COR-L47 (cell line): ENCODE measurements at places on chromosomes 6 and 20.

DNA sequence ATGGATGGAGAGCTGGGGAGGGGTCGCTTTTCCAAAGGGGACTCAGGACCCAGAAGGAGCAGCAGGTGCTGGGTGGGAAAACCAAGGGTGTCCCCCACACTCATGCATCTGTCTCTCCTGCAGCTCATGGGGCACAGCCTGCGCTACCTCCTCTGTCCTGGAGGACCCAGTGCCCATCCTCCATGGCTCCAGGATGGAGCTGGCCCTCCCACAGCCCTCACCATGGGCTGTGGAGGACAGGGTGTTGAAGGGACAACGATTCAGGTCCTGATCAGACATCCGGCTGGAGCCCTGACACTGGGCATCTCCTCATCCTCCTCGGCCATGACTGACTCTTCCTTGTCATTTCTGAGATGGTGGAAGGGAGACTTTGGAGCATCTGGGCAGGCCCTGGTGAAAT is 97.9 kb upstream of the SULF2 start:
- DNase-seq: no peak

GRCh38 chr6:109795994-109796555 is 105.0 kb downstream of the FIG4 start:
- no peak for DNase-seq

DNA sequence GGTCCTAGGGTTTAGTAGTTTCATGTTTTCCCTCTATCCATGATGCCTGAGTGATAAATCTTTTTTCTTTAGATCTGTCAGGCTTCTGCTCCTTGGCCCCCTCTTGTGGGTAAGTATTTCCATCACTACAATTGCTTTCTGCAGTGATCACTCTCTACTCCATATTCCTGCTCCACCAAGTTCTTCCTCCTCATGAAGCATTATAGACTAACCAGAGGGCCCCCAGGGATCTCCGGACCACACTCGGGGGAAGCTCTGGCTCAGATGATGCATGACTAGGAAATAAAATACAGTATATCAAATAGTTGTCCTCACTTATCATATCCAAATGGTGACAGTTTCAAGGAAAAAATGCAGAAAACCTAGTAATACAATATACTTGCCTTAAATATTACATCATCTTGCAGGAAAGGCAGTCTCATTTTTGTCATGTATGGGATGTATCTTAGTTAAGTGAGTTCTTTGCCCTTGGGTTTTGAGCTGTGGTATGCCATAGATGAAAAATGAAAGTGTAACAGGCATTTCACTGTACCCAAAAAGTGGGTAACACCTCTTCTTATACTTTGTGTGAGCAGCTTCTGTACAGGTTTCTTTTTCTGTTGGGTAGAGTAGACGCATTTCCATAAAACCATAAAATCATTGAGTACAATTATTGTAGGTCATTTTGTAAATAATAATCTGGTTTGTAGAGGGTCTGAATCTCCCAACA is 200.9 kb upstream of the EYA4 start:
- no peak for DNase-seq

GRCh38 chr6:16318538-16318937 is 80.2 kb downstream of the GMPR start:
- DNase-seq: no peak

DNA sequence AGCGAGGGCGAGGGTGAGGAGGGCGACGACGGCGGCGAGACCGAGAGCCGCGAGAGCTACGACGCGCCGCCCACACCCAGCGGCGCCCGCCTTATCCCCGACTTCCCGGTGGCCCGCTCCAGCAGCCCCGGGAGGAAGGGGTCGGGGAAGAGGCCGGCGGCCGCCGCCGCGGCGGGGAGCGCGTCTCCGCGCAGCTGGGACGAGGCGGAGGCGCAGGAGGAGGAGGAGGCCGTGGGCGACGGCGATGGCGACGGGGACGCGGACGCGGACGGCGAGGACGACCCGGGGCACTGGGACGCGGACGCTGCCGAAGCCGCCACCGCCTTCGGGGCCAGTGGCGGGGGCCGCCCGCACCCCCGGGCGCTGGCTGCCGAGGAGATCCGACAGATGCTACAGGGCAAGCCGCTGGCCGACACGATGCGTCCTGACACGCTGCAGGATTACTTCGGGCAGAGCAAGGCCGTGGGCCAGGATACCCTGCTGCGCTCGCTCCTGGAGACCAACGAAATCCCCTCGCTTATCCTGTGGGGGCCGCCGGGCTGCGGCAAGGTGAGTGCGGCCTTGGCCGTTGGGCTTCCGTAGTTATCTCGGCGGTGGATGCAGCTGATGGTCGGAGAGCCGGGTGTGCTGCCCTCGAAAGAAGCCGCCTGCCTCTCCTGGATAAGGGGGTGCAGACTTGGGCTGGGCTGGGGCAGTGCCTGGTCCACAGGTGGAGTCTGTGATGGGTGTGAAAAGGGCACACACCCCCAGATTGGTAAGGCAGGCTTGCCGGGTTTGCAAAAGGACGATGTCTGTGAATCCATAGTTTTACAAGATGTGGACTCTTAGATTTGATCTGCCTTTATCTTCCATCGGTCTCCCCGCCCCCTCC is 938 bp downstream of the WRNIP1 start:
- DNase-seq: peak; percentile 30

GRCh38 chr6:106360410-106360988 is at the start of gene CRYBG1:
TSS of gene CRYBG1 (plus strand) at chr6:106360717. CDS start at chr6:106360909, 192 bp downstream.
- DNase-seq: peak; percentile 45

DNA sequence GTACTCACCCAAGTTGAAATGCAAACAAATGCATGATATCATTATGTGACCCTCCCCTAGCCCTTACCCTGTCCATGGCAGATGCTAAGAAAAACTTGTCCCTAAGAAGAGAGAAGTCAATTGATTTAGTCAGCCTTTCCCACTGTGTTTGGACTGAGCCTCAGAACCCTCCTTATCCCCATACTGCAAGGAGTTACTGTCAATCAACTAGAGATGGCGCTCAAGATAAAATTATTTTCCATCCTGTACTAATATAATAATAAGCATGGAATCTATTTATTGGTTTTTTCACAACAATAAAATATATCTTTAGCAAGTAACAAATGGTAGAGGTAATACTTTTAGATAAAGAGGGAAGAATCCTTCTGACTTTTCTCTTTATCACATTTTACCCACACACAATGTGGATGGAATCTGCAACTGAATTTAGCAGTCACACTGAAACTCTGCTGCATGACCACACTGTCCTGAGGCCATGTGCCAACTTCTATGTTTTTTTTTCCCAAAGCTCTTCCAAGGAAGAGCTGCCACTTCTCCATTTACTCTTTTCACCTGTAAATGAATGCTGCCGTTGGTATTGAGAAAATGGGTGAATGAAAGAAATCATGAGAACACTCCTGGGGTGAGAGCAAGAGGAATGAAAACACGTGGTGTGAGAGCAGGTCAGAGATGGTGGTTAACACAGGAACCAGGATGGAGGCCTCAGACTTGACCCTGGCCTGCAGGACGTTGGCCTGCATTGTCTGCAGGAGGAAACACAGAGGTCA is 10.5 kb downstream of the NT5E start:
- DNase-seq: no peak

GRCh38 chr6:106490030-106490429 is 129.5 kb downstream of the CRYBG1 start:
- DNase-seq: no peak

DNA sequence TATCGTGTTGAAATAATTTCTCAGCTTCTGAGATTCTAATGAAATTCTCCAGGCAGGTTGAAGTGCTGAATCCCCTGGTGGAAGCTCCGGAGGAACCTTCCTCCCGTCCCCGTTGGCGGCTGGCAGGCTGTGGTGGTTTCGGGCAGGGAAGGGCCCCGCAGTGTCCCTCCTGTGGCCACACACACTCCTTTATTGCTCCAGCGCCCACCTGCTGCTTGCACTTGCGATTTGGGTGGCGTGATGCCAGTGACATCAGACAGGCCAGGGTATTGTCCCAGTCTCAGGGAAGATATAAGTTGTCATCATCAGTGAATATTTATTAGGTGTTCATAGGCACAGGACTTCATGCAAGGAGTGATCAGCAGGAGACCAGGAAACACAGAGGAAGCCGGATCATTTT is 530.4 kb downstream of the QKI start:
- DNase-seq: no peak

- no peak for DNase-seq
These were observed 152.5 kb downstream of the IBTK start for GRCh38 chr6:82095091-82095490.

- DNase-seq: no peak
These were observed 32.1 kb upstream of the JAG1 start for GRCh38 chr20:10705801-10706459.

DNA sequence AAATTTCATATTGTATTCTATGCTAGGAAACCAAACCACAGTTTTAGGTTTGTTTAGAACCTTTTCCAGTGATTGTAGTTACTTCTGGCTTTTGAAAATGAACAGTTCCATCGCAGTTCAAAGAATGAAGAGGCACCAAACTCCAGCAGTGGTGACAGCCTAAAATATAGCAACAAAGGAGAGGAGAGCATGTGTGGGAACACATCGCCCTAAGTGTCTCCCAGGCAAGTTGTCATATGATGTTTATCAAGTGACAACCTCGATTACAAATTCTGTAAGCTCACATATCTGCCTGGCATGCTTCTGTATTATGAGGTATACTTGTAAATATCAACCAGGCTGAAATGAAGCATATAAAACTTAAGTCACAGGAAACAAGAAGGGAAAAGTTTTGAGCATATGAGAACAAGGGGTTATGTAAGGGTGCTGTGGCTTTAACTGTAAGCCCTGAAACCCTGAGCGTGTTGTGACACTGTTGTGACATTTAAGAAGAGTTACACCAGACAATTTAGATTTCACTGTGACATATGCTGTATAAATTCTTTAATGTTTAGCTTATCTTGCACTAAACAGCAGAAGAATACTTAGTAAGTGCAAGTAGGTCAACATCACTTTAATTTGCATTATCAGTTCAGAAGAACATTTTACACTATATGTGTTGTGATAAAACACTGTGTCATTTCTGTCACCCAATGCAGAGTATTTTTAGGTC is 29.1 kb upstream of the FBXL4 start:
- no peak for DNase-seq

GRCh38 chr6:85579581-85579980 is 14.1 kb downstream of the SNX14 start:
- DNase-seq: no peak

GRCh38 chr6:93176070-93176469 is 243.3 kb downstream of the EPHA7 start:
- no peak for DNase-seq

- no peak for DNase-seq
These were observed 59.1 kb downstream of the FOXA2 start for GRCh38 chr20:22525069-22525820.

- no peak for DNase-seq
These were observed 19.1 kb downstream of the XRN2 start for GRCh38 chr20:21322083-21322710.

DNA sequence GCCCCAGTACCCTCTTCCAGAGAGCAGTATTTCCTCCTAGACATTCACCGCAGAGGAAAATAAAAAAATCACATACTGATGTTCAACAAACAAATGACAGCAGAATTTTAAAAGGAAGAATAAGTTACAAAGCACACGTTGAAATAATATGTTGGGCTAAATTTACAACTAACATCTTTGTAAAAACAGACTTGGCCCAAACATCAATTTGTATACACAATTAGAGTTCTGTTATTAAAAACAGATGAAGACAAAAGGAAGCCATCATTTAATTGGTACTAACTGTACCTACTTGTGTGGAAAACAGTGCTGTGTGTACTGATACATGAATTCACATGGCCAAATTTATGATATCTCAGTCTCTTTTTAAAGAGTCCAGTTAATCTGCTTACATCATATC is 46.3 kb downstream of the KIF6 start:
- no peak for DNase-seq

- no peak for DNase-seq
These were observed 14.3 kb upstream of the MRAP2 start for GRCh38 chr6:84019141-84019841.

- DNase-seq: no peak
These were observed 102.3 kb downstream of the TBC1D7 start for GRCh38 chr6:13226071-13226470.

DNA sequence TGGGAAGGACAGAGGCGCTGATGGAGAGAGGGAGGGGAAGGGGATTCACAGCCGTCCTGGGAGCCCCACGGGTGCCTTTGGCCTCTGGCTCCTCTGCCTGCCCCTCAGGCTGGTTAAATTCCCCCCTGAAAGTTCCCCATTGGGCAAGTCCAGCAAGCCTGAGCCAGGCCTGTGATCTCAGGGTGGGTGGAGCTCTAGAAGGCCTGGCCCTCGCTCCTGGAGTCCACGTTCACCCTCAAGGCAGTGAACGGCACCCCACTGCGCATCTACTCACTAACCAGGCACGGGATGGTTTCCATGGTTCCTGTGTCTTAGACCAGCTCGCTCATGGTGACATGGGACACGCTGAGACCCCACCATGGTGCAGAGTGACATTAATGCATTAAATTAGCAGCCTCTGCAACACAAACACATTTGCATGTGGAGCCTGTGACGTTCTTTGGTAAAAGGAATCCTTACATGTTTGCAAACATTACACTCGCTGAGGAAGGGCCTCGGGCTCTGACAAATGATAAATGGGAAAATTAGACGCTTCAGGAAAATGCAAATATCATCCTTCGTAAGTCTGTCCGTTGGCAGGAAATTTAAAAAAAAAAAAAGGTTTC is 452.7 kb downstream of the PREX1 start:
- DNase-seq: no peak
